CD4-positive, alpha-beta memory T cell (primary cell): ENCODE measurements at places on chromosomes 3 and 15.

- no peak for DNase-seq
Measured at GRCh38 chr3:15330031-15330596, 2.3 kb downstream of the SH3BP5 start.

- DNase-seq: no peak
Measured at GRCh38 chr15:99165956-99166689, 61.2 kb downstream of the SYNM start.

DNA sequence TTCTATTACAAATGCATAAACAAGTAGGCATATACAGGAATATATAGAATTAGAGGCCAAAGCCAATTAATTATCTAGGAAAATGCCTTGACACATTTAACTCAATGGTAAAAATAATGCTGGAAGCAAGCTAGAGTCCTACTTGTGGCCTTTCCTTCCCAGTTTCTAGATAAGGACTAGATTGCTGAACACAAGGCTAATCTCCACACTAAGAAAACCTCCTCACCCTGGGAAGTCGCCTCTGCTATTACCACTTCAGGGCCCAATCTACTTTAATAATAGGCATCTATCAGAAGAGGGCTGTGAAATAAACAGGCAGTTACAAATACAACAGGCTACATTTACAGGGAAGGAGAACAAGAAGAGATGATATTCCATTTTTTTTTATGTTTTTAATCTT is 80.5 kb upstream of the PRICKLE2 start:
- no peak for DNase-seq

- DNase-seq: no peak
Measured at GRCh38 chr3:151630938-151631441, 102.7 kb upstream of the AADACL2 start.

- no peak for DNase-seq
Measured at GRCh38 chr3:192237992-192238608, 489.2 kb downstream of the FGF12 start.

- no peak for DNase-seq
Measured at GRCh38 chr15:90020021-90020735, 19.1 kb downstream of the ZNF710 start.

DNA sequence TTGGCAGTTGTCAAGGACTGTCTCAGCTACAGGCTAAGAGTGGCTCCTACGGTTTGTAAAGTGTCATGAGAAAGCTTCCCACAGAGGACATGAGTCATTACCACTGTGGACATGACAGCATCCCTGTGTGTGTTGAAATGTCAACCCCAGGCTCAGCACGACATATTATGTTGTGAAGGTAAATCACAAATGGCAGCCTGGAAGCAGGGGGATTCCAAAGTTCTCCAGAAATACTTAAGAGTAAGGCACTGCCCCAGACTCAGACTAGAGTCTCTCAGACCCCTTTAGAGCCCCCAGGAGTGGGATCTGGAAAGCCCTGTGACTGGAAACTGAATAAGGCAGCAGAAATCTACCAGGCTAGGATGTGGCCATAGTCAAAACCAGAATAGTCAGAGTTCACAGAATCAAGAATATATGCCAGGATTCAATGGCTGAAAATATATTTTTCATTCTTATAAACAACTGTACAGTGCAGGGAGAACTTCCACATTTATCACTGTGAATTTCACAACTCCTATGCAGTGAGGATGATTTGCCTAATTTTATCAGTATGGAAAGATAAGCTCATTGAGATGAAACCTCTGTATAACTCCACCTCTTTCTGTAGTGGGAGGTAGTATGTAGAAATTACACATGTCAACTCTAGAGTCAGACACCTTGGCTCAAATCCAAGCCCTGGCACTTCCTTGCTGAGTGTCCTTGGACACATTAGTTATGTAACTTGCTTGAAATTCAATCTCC is 237.1 kb upstream of the CFAP20DC start:
- no peak for DNase-seq

- DNase-seq: no peak
Measured at GRCh38 chr3:114392831-114393230, 99.0 kb downstream of the TIGIT start.

- no peak for DNase-seq
Measured at GRCh38 chr3:49924683-49925082, 4.9 kb downstream of the MON1A start.

GRCh38 chr3:143010024-143010423 is 8.7 kb downstream of the U2SURP start:
- no peak for DNase-seq

- DNase-seq: no peak
Measured at GRCh38 chr3:107643038-107643883, 120.5 kb downstream of the BBX start.

DNA sequence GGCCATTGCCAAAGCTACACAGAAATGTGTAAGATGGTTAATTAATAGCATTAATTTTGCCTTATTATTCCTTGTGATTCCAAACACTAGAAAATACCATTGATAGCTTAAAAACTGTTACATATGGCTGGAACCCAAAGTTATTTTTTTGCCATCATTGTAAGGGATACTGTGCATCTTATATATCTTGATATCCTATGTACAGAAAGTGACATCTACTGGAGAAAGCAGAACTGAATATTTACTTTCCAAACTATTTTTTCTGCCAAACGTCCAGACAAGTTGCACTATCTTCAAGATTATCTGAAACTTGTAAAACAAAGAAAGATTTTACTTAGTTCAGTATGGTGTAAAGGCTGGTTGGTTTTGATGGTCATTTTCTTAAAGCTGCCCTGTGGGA is 33.3 kb upstream of the MEIS2 start:
- no peak for DNase-seq

DNA sequence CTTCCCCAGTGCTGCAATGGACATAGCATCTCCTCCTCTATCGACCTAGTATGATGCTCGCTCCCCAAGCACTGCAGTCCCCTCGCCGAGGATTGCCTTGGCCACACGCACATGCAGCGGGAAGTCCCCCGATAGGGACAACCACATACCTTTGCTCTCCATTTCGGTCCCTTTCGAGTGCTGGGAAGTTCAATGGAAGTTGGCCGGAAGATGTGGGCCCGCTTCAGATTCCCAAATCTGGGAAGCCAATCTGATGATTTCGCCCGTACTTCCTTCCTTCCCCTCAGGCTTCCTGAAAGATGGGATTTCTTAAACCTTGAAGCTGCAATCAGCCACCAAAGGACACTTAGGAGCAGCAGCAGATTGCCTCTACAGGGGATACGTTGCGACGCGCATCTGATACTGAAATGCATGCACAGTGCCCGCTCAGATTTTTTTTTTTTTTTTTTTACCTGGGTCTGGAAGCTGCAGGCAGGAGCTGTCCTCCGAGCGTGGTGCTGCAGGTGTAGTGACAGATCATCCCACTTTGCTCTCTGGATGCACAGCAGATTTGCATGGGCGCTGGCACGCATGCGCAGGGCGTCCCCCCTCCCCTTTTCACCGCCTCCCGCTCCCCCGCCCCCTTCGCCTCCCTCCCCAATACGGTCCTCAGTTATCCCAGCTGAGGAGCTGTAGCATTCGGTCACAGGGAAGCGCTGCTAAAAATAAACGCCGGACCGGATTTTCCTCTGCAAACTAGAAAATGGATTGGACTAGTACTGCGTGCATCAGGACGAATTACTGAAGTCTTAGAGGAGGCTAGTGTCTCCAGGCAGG is at the start of gene FGF12:
TSS of gene FGF12 (minus strand) at position 510 of the 816 bp plus-strand sequence.
- peak; percentile 12 for DNase-seq

GRCh38 chr3:56125358-56126005 is 342.8 kb downstream of the ERC2 start:
- no peak for DNase-seq

DNA sequence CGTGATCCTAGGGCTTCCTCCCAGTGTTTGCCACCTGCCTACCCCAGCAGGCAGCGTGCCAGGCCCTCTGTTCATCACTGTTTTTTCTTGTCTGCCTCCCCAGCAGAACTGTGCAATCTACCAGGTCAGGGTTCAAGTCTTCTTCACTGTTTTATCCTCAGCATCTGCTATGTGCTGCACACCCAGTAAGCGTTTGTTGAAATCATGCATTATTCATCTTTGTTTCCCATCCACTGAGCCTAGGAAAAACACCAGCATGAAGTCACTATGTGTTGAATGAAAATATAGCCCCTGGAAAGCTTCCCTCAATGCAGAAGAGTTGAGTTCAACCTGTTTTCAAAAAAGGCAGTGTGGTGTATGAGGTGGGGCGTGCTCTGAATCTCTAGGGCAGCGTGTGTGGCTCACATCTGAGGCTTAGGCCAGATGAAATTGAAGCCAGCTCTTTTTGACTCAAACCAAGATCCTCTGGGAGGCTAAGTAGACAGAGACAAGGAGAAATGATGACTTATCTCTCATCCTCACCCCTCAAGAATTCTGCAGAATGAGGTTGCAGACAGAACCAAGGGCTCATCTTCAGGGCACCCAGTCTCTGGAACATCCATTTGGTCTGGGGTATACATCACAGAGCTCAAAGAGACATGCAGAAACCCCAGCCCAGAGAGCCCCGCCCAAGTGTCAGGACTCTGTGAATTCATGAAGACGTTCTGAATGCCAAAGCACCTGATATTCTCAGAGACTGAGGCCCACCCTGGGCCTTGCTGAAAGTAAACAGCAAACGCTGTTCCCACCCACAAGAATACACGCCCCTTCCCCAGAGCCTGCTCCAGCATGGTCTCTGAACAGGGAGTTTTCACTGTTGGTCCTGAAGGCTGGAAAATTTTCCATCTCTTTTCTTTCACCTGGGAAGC is 5.7 kb upstream of the CAV3 start:
- DNase-seq: no peak

DNA sequence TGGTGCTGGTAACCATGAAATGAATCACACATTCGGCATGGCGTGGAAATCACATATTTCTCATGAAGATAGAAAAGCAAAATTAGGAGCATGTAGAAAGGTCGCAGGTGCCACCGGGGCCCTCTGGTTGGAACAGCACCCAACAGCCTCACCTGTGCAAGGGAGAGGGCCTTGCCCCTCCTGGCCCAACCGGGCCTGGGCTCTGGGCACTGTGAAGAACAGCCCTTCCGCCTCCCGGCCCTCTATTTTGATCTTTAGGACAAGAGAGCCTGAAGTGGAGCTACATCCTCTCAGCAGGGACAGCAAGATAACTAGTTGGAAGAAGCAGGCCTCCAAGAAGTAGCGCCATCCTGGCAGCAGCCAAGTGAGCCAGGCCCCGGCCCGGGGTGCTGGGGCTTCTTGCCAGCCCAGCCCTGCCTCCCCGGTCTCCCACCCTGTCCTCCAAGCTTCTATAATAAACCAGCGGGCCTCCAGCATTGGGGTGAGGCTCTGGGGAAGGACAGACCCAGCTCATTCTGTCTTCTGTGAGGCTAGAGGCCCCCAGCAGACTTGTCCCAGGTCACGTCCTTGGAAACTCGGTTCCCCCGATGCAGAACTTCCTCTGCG is 46.1 kb upstream of the FGD5 start:
- DNase-seq: no peak

DNA sequence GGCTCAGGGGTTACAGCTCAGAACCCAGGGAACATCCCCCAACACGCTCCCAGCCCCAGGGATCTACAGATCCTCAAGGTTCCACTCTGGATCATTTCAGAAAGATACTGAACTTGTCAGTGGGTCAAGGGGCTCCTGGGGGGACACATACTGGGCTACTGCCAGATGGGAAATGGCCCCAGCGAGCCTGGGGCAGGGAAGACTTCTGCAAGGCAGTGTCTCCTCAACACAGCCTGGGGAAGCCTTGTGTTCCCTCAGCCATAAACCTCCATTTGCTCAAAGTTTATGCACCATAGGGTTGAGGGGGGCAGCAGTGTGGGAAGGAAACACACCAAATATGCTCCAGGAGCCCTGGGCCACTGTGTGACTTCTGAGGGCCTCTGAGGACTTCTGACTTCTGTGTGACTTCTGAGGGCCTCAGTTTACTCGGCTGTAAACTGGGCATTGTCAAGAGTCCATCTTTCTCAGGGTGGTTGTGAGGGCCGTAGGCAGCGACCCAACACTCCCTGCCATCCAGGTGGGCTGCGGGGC is 58.4 kb downstream of the IQSEC1 start:
- no peak for DNase-seq

- DNase-seq: peak; percentile 33
Measured at GRCh38 chr3:10322352-10322710, 1.4 kb upstream of the SEC13 start.

DNA sequence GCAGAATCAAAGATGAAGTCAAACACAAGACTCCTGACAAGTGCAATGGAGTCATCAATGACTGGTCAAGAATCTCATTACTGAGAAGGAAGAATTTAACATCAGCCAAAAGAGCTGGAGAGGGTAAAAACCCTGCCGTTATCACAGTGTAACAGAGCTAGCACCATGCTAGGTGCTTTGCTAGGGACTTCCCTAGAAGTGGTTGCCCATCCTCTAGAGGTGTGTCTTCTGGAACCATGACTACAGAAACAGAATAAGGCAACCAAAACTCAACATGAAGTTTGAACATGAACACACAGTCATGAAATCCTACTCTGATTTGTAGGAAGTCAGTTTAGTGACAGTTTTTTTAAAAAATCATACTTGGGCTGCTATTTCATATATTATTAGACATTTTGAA is 9.5 kb downstream of the ACAD11 start:
- no peak for DNase-seq

- DNase-seq: peak; percentile 51
Measured at GRCh38 chr3:187066228-187066995, 72.9 kb downstream of the RPL39L start.

- DNase-seq: no peak
Measured at GRCh38 chr15:72154316-72154715, 36.1 kb downstream of the SENP8 start.

DNA sequence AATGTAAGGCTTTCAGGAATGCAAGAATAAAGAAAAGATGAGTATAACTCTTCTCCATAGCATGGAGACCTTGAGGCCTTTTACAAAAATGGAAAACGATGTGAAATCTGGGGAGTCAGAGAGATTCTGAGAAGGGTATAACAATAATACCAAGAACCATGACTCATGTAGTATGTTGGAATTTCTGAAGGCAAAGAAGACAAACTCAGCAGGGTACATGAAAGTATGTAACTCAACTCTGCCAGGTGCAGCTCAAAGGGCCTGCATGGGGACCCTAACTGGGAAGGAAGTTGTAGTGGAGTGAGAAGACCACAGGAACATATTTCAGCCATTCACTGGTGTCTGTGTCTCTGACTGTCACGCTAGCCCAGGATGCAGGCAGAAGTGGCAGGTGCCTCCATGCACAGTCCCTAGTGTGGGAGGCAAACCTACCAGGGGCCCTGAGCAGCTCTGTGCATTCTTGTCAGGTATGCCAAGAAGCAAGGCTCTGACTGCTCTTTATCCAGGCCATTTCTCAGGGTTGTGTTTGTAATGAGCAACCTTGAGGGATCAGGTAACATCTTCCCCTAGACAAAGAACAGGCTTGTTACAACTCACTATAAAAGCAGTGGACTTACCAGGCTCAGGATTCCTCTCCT is 57.2 kb downstream of the GPR156 start:
- DNase-seq: no peak

GRCh38 chr3:101703169-101703568 is 16.7 kb upstream of the RPL24 start:
- DNase-seq: no peak
